T-cell (primary cell): ENCODE measurements at places on chromosomes 7 and 10. TPM values are rescaled to one million over a fixed set of nuclear protein-coding genes. Genes with fewer than 3 reads are reported as not detected.

The REEP3 gene
- 16.2 TPM for total RNA-seq

DNA sequence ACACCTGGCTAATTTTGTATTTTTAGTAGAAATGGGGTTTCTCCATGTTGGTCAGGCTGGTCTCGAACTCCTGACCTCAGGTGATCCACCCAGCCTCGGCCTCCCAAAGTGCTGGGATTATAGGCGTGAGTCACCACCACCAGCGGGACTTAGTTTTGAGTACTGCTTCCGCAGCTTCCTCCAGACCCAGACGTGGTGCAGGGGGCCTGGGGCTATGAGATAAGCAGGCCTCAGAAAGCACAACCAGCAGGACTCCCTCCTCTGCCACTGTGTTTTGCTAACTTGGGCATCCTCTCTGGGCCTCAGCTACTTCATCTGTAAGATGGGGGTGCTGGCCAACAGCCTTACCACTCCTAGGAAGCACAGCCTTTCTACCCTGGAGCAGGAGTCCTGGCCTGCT, 37.8 kb downstream of the GOLGA7B start:
- no peak for DNase-seq

GRCh38 chr10:70277396-70278030, 6.3 kb downstream of the NPFFR1 start:
- DNase-seq, result no peak

The STK31 gene
- 0.50 TPM for total RNA-seq

- DNase-seq, result no peak
Measured at GRCh38 chr7:100472854-100473499, 6.0 kb downstream of the TSC22D4 start.

DNA sequence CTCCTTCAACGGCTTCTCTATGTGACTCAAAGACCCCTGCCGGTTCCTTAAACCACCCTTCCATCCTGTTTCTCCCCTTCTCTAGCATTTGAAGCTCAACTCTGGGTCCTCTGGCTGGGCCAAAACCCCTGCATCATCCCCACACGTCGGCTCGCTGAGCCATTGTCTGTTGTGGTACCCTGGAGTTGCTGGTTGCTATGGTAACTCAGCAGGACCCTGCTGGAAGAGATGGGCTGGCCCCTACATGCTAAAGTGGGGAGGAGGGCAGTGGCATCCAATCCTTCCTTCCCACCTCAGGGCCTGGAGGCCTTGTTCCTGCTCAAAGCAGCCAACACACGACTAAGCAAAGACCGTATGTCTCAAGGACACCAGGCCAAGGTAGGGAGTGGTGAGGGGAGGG, 452.5 kb downstream of the PLXNA4 start:
- no peak for DNase-seq

The TMEM60 gene
- total RNA-seq, result 13.0 TPM

GRCh38 chr10:125161707-125162119, 1.4 kb upstream of the CTBP2 start:
- no peak for DNase-seq

DNA sequence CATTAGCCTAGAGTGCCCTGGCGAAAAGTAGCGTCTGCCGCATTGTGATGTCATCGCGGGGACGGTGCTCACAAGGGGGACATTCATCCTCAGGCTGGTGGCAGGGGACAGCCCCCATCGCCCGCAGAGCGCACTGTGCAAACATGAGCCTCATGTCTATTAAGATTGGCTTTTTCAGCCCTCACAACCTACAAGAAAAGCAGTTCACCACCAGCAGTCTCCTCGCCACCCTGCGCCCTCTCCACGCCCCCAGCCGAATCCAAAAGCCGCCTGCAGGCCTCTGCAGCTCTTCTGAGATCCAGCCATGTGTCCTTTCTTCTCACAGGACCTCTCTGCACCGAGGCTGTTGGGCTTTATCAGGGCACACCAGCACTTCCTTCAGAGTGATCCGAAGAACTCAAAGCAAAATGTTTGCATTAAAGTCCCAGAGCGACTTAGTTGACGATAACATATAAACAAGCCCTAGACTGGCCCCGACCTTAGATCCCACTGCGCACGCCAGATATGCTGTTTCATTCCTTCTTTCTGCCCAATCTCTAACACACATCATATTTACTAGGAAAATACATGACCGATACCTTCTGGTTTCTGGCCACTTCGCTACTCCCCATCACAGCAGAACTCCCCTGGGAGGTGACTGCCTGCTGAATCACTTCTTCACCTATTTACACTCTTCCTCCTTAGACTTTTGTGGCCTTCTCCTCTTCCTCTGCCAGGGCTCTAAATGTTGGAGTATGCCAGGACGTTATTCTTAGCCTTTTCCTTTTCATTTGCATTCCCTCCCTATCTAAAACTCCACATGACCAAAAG, 206.0 kb upstream of the SH2B2 start:
- DNase-seq, result no peak

- no peak for DNase-seq
Measured at GRCh38 chr7:141877365-141877764, 36.1 kb upstream of the PRSS37 start.

The CUBN gene
- total RNA-seq, result 8.8 TPM

The SLC25A28 gene
- total RNA-seq, result 78.9 TPM

The LFNG gene
- total RNA-seq, result 110 TPM
